Body of pancreas (tissue), 4 donors: ENCODE measurements at places on chromosomes 16 and 17. TPM values are rescaled to one million over a fixed set of nuclear protein-coding genes. Genes with fewer than 3 reads are reported as not detected.

SNTB2 gene
- total RNA-seq, result 13.5 TPM

TMIGD1 gene
- not detected for total RNA-seq

ENPP7 gene
- total RNA-seq, result not detected

TERB1 gene
- not detected for total RNA-seq

TBC1D3L gene
- 9.9 TPM for total RNA-seq

SGCA gene
- 1.3 TPM for total RNA-seq

KCNJ2 gene
- total RNA-seq, result 0.33 TPM

IL21R gene
- 0.26 TPM for total RNA-seq

ADGRG3 gene
- total RNA-seq, result 2.0 TPM

CALB2 gene
- 3.1 TPM for total RNA-seq

CEP295NL gene
- total RNA-seq, result 3.1 TPM

CPNE7 gene
- 2.1 TPM for total RNA-seq

C17orf50 gene
- total RNA-seq, result not detected

GSG1L gene
- not detected for total RNA-seq

PGAP6 gene
- 83.8 TPM for total RNA-seq

ANKS4B gene
- not detected for total RNA-seq

ZSCAN10 gene
- not detected for total RNA-seq

GAS2L2 gene
- not detected for total RNA-seq

ATF7IP2 gene
- 15.8 TPM for total RNA-seq

PIRT gene
- 0.78 TPM for total RNA-seq

RBFOX1 gene
- not detected for total RNA-seq

OTOP3 gene
- 0.66 TPM for total RNA-seq

MT1A gene
- total RNA-seq, result 268 TPM

CD300LG gene
- 15.5 TPM for total RNA-seq

ABI3 gene
- total RNA-seq, result 6.3 TPM

TBC1D3C gene
- not detected for total RNA-seq

ZNF23 gene
- 5.3 TPM for total RNA-seq

C16orf96 gene
- total RNA-seq, result 0.52 TPM

ASPSCR1 gene
- total RNA-seq, result 17.9 TPM

NUBP2 gene
- 61.0 TPM for total RNA-seq
